ENCODE measurements at places on chromosomes 1 and 21.
A peak's percentile ranks its signal among the peaks of the same experiment; 100 is the strongest.

GRCh38 chr1:199696225-199696624 is 331.3 kb upstream of the NR5A2 start:
- DNase-seq, result no peak

- DNase-seq, result no peak
These were observed 188.2 kb downstream of the OMA1 start for GRCh38 chr1:58358346-58358745.

GRCh38 chr1:198462365-198463019 is 78.0 kb downstream of the ATP6V1G3 start:
- no peak for DNase-seq

- DNase-seq, result no peak
These were observed 109.4 kb downstream of the DISP1 start for GRCh38 chr1:222924136-222924706.

DNA sequence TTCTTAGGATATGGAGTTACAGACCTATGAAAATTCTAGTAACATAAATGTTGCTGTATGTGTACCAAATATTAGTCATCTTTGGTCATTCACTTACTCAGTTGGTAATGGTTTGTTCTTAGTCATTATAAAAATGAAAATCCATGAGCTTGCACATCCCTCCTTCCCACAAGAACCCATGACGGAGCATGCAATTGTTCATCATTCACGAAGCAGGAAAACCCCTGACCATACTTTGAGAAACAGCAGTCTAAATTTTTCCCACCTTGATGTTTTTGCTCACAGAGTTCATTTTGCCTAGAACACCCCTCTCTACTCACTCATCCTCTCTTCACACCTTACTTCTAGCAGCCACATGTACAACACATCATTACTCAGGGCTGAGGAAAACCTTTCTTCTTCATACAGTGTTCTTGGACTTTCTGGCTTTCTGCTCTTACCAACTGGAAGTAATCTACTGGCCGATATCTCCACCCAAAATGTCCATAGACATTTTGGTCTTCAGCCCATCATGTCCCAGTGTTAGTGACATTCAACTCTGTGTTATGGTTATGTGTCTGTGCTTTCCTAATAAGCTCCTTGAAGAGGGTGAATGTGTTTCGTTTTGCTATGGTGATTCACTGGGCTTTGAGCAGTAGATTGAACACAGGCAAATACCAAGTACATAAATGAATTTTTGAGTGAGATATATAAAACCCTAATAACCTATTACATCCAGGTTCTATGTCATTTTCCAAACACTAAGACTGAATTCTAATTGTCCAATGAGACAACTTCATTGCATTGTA is 189.9 kb downstream of the ZC3H11B start:
- DNase-seq, result no peak

- no peak for DNase-seq
These were observed 19.5 kb downstream of the FAAH start for GRCh38 chr1:46413596-46413985.

DNA sequence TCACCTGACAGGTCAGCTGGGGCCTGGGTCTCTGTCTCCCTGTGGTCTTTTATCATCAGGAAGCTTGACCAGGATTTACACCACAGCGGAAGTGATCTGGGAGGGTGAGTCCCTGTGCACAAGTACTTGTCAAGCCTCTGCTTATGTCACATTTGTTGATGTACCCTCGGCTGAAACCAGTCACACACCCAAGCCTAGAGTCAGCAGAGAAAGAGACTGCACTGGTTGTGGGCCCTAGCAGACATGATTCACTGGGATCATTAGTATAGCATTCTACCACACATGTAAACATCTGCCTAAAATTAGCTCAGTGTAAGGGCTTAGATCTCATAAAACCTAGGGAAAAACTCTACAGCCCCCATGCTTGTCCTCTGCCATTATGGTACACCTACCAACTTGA is 79.3 kb upstream of the LAMC2 start:
- no peak for DNase-seq

GRCh38 chr21:29320031-29320430 is 21.3 kb downstream of the BACH1 start:
- DNase-seq, result no peak

- no peak for DNase-seq
These were observed 31.2 kb upstream of the RGL1 start for GRCh38 chr1:183773482-183774274.

DNA sequence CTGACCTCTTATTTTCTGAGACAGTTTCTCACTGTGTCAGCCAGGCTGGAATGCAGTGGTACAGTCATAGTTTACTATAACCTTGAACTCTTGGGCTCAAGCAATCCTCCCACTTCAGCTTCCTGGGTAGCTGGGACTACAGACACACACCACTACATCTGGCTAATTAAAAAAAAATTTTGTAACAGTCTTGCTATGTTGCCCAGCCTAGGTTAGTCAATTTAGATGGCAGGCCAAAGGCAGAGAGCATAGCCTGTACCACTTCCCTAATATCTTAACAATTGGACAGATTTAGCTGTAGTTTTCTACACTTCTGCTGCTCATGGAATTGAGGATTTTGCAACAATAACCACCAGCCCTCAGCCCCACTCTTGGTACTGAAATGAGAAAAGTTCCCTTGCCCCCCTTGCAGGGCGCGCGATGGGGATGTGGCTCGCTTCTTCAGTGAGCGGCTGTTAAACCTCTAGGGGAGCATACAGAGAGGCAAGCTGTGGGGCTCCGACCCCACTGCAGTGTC is 34.9 kb upstream of the PTGFRN start:
- no peak for DNase-seq

DNA sequence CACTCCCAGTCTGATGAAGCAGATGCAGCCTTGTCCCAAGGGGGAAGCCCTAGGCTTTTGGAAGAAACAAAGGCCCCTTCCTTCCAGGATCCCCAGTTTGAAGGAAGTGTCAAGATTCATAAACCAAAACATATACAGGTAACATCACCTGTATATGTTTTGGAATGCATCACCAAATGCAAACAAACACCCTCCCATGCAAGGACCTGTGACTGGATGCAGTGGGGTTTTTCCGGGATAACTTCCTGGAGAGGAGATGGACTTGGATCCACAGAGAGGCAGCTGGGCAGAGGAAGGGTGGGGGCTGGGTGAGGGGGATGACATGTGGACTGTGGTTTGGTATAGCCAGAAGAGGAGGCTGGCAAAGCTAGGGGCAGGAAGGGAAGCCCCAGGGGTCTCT is 1.5 kb upstream of the PLA2G2F start:
- DNase-seq, result no peak

GRCh38 chr1:154661110-154661509 is 53.1 kb upstream of the ADAR start:
- no peak for DNase-seq

- DNase-seq, result no peak
These were observed 13.2 kb upstream of the IGSF3 start for GRCh38 chr1:116680752-116681151.

- DNase-seq, result peak; percentile 86
These were observed 81.1 kb downstream of the PGM1 start for GRCh38 chr1:63674238-63674864.

- DNase-seq, result no peak
These were observed 17.1 kb downstream of the ELAPOR1 start for GRCh38 chr1:109131059-109131458.

GRCh38 chr1:228156941-228157728 is 7.4 kb downstream of the GJC2 start:
- no peak for DNase-seq

GRCh38 chr1:147225193-147225730 is at the start of gene FMO5:
TSS of gene FMO5 (minus strand) at chr1:147225339. CDS start at chr1:147225029, 310 bp downstream.
- DNase-seq, result peak; percentile 75

DNA sequence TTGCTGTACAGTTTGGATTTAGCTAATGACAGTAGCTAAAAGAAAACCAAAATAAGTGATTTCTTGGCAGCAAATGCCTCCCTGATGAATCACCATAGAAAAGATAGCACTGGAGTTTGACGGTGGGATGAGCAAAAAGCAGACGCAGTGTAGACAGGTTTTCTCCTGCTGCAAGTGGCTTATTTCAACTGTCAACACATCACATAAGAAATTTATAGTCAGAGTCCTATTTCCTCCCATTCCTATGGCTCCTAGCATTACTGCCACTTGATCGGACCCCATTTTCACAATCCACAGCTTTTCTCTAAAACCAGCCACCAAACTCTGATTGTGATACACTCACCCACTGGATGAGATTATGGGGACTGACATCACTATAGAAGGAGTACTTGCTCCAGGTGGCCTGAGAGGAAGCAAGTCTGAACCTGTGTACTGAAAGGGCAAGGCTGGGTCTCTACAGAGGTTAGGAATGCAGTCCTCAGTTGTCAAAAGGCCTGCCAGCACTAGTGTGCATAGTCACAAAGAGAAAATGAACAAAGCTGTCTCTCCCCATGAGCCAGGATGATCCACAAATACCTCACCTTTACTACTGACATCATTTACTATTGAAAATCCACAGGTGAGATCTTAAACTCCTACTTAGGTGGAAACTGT is 359.8 kb downstream of the LTN1 start:
- no peak for DNase-seq

DNA sequence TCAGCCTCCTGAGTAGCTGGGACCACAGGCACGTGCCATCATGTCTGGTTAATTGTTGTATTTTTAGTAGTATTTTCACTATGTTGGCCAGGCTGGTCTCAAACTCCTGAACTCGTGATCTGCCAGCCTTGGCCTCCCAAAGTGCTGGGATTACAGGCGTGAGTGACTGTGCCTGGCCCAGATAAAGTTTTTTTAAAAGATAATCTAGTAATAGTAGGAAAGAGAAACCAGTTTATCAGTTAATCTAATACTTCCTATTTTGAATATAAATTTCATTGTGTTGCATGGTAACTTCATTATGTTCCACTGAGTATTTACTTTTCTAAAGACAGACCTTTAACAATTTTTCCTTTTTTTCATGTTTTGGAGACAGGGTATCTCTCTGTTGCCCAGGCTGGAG is 10.0 kb downstream of the RABGAP1L start:
- DNase-seq, result no peak

DNA sequence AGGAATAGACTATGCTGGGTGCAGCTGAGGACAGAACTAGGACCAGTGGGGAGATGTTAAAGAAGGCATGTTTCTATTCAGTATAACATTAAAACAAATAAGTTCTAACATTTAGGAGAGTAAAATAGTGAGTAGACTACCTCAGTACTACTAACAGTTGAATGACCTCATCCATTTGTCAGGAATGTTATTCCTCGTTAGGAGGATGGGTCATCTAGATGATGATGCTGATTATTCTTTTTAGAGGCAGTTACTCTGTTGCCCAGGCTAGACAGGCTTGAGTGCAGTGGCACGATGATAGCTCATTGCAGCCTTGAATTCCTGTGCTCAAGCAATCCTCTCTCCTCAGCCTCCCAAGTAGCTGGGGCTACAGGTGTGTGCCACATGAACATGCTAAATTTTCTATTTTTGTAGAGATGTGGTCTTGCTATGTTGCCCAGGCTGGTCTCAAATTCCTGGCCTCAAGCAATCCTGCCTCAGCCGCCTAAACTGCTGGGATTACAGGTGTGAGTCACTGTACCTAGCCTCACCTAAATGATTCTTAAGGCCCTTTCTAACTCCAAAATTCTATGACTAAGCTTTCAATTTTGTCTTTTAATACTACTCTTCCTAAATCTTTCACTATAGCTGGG is 9.3 kb downstream of the EEIG2 start:
- DNase-seq, result no peak

- DNase-seq, result no peak
These were observed 5.2 kb upstream of the CCDC17 start for GRCh38 chr1:45629035-45629434.

DNA sequence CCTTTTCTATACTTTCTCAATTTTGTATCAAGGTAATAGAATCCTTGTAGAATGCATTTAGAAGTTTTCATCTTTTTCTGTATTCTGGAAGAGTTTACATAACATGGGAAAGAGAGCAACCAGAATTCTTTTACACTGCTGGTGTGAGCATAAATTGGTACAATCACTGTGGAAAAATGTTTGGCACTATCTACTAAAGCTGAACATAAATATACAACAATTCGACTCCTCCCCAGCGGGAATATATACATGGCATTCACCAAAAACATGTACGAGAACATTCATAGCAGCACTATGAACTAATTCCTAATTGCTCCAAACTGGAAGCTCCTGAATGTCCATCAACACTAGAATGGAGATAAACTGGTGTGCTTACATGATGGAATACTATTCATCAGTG is 1.8 kb upstream of the ACBD6 start:
- no peak for DNase-seq

DNA sequence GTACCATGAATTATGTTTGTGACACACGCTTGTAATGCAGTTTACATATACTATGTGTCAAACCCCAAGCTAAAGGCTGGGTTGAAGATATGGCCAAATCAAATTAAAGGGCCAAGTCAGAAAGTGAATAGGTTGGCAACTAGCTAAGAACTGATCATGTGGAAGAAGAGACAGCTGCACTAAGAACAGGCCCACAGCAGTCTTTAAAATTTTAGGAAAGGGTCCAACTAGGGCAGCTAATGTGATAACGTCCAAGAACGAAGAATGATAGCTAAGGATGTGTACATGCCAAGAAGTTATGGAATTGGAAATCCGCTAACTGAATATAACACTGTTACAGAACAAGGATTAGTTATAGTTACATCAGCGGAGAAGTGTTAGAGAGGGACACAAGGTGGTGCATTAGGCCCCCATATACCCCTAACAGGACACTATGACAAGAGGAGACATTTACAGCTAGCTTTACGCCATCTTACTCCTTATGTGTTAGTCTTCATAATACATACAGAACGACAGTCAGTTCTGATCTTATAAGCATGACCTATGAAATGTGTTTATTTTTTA is 6.5 kb upstream of the RNF2 start:
- peak; percentile 9 for DNase-seq

DNA sequence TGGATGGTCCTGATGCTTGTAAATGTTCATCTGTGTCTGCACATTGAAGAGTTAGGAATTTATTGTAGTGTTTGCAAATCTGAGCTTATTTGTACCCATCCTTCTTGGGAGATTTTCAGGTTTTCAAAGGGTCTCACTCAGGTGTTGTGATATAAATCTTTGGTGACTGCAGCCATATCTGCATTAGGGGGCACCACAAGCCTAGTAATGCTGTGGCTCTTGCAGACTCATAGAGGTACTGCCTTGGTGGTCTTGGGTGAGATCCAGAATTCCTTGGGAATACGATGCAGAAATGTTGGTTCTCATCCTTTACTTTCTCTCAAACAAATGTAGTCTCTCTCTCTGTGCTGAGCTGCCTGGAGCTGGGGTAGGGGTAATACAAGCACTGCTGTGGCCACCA is 405.9 kb downstream of the TTLL7 start:
- DNase-seq, result no peak

GRCh38 chr1:14840374-14840773 is 241.9 kb downstream of the KAZN start:
- DNase-seq, result no peak

Measured in right lung (tissue), 10 donors.